ENCODE measurements at places on chromosomes 3 and 15. TPM values are rescaled to one million over a fixed set of nuclear protein-coding genes. Genes with fewer than 3 reads are reported as not detected.
A peak's percentile ranks its signal among the peaks of the same experiment; 100 is the strongest.

The ARL14 gene
- polyA plus RNA-seq: 0.35 TPM

The POPDC2 gene
- 7.7 TPM for polyA plus RNA-seq

The KCNH8 gene
- 1.8 TPM for polyA plus RNA-seq

The AGBL1 gene
- 0.18 TPM for polyA plus RNA-seq

The SH2D7 gene
- 0.98 TPM for polyA plus RNA-seq

The CYP19A1 gene
- not detected for polyA plus RNA-seq

The CAND2 gene
- 7.5 TPM for polyA plus RNA-seq

The CYP1A1 gene
- not detected for polyA plus RNA-seq

- DNase-seq: no peak
Observed at GRCh38 chr3:141796081-141796888, 33.1 kb downstream of the GRK7 start.

DNA sequence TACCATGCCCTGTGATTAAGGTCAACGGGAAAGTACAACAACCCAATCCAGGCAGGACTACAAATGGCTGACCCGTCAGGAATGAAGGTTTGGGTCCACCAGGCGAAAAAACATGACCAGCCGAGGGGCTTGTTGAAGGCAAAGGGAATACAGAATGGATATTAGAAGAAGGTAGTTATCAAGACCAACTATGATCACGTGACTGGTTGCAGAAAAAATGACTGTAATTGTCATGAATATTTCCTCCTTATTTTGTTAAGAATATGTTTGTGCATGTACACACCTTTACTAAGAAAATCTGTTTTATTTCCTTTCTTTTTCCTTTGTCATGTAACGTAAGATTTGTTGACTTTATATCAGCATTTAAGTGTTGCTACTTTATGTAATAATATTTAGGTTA is 22.9 kb upstream of the OSBPL11 start:
- DNase-seq: no peak

GRCh38 chr15:77607894-77608261 is 24.8 kb downstream of the LINGO1 start:
- no peak for DNase-seq

- no peak for DNase-seq
Observed at GRCh38 chr15:77243135-77243534, 172.2 kb upstream of the TSPAN3 start.

- DNase-seq: no peak
Observed at GRCh38 chr3:34155108-34155507, 356.7 kb downstream of the PDCD6IP start.

GRCh38 chr3:25478211-25478757 is 50.2 kb downstream of the RARB start:
- no peak for DNase-seq

DNA sequence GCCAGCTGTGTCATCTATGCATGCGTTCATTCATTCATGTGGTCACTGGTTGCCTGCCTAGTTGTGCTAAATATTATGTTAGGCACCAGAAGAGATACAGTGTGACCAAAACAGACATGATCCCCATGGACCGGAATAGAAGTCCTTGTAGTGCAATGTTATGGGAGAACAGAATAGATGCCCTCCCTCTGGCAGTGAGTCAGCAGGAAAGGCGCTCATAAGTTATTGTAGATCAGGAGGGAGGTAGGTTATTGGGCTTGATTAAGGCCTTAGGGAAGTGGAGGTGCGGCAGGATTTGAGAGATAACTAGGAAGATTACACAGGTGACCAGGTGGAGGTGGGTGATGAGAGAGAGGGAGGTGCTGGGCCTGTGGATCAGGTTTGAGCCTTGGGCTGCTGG is 5.2 kb downstream of the MCTP2 start:
- DNase-seq: no peak

GRCh38 chr3:171865191-171865865 is 22.2 kb downstream of the TMEM212 start:
- DNase-seq: no peak

GRCh38 chr3:130565224-130565623 is 48.2 kb downstream of the COL6A6 start:
- no peak for DNase-seq

- no peak for DNase-seq
Observed at GRCh38 chr3:99949956-99950670, 132.5 kb downstream of the CMSS1 start.

DNA sequence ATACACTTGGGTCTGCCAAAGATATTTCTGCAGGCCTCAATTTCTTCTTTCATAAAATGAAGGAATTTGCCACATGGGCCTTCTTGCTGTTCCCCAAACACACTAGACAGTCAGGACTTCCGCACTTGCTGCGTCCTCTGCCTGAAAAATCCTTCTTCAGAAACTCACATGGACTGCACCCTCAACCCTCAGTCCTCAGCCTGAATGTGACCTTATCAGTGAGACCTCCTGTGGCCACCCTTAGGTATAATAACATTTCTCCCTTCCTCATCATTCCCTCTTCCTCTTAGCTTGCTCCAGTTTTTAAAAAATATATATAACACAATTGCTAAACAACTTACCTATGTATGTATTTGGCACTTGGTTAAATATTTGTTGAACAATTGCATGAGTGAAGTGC is 257.5 kb downstream of the MFSD1 start:
- no peak for DNase-seq

- no peak for DNase-seq
Observed at GRCh38 chr3:45479621-45480035, 91.3 kb downstream of the LARS2 start.

GRCh38 chr15:93360976-93361375 is 272.0 kb upstream of the RGMA start:
- no peak for DNase-seq

GRCh38 chr15:39192979-39193560 is 387.8 kb upstream of the THBS1 start:
- no peak for DNase-seq

DNA sequence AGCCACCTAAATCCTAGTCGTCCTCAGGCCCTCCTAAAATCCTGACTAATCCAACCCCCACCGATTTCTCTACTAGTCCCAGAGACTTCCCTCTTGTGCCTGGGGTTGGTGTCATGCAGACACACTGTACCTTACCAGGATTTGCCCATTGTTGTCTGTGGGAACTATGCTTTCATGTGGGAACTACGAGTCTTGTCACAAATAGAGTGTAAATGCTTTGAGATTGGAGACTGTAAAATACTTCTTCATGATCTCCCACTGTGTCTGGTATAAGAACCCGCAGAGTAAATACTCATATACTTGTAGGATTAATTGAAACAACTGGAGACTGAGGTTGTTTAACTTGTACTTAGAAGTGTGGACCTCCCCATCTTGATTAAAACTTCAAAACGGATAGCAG is 11.2 kb downstream of the B3GNT5 start:
- DNase-seq: no peak

GRCh38 chr3:44235604-44236484 is 5.8 kb upstream of the TOPAZ1 start:
- peak; percentile 75 for DNase-seq

DNA sequence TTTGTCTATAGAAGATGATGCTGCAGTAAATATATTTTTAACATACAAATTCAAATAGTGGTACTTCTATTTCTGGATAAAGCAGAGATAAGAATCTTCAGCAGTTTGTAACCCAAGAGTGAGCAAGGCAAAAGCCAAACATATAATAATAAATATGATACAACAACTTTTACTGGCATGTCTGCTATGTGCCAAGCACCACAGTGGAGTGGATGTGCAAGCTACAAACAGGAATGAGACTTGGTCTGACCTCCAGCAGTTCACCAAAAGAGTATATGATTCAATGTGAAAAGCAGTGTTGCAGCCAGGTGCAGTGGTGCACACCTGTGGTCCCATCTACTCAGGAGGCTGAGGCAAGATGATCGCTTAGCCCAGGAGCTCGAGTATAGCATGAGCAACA is 395.6 kb downstream of the EPHB1 start:
- DNase-seq: no peak

- DNase-seq: no peak
Observed at GRCh38 chr15:68322796-68323195, 45.3 kb downstream of the FEM1B start.

DNA sequence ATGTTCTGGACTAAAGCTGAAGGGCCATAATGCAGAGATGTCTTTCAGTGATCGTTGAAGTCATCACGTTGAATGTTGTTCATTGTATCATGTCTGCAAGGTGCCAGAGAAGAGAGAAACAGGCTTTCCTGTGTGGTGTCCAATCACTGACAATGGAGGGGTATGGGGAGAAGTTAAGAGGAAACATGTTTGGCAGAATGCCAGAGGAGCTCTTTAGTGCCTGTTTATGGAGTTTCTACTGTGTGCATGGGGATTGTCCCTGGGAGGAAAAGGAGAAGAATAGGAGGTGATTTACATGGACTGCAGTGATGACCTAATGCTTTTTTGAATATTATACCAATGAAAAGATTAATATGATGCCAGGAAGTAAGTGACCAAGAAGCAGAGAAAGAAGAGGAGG is 11.7 kb downstream of the SCAANT1 start:
- no peak for DNase-seq

GRCh38 chr15:59825901-59826300 is 136.8 kb upstream of the BNIP2 start:
- DNase-seq: no peak

GRCh38 chr15:91787198-91787597 is 66.3 kb upstream of the SLCO3A1 start:
- DNase-seq: no peak

DNA sequence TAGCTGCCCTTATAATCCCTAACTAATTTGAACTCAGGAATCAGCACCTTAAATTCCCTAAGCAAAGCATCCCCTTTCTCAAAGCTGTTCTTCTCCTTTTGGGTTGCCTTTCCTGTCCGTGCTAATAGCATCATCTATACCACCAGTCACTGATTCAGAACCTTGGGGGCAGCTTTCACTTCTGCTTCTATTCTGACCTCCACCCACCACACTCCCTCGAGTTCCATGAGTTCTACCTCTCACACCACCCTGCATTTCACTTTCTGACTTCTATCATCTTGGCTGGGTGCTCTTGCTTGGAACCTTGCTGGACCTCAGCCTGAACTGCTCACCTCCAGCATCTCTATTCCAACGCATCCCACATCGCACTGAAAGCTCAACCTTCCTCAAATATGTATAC is 55.4 kb upstream of the KCNMB2 start:
- DNase-seq: no peak

- peak; percentile 57 for DNase-seq
Observed at GRCh38 chr15:95024351-95024750, 793.0 kb downstream of the MCTP2 start.

DNA sequence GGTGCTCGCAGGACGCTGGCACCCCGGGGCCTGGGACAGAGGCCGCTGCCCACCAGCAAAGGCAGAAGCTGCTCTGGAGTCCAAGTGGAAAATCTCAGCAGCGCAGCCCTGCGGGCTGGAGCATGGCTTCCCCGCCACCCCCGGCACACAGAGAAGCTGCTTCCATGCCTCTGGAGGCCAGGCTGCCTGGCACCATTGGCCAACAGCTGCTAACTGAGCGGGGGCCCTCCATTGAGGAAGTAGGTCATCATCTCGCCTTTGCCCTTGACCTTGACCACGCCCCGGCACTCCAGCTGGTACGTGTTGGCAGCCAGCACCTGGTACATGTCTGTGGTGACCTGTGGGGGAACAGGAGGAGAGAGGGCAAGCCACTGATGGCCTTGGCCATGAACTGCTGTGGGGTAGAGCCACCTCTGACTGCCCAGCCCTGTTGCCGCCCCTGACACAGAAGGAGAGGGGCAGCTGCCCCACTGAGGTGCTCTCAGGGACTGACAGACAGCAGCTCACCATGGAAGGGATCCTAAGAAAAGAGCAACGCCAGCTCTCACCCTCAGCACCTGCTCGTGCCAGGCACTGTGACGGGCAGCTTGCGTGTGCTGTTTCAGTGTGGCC is 82.8 kb downstream of the SEC22A start:
- DNase-seq: no peak

- DNase-seq: no peak
Observed at GRCh38 chr3:157394411-157394810, 42.2 kb upstream of the PTX3 start.

DNA sequence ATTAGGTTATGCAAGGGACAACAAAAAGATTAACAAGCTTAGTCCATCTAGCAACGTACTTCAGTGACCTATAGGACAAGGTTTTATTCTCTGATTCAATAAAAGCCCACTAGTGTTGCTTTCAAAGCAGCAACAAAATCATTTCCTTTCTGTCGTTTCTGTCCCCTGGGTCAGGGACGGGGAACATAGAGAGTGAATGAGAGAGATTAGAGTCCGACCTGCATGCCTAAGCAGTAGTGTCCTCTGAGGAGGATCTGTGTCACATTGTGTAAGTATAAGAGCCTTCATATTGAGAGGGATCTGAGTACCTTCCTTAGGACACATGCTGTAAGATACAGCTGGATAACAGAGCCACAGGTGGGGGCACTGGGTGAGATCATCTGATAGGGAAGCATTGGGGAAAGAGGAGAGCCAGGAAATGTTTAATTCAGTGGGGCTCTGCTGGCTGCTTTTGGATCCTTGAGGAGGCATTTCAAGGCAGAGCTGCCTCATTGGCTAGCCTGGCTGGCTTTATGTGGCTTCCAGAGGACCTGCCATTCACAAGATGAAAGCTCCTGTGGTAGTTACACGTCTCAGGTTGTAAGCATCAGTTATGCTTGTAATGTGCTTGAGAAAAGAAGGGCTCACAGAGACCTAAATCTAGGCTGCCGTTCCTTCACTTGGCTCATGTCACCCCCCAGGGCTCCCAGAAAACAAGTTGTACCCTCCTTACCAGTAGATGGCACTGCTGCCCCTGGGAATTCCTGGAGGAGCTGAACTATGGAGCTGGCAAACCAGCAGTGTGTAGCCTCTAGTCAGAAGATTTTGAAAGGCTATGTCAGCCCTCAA is 2.7 kb downstream of the TMEM108 start:
- peak; percentile 89 for DNase-seq

DNA sequence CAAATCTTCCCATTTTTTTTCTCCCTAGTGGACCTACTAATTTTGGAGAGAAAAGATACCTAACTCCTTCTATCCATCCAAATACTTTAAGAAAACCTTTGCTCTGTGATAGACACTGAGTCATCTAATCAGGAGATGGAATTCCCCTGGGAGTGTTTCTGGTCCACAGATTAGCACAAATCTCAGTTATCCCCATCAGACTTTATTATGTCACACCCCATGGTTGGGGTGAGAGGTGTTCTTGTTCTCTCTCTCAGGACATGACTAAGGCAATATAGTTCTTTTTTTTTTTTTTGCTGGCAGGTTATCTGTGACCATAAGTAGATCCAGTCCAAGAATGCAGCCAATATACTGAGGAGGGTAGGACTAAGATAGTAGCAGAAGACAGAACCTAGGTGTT is 15.8 kb downstream of the SLC9A9 start:
- DNase-seq: no peak
